NCI-H1105 treated with DMSO at 0.1 percent for 48 hours (cell line): ENCODE measurements at places on chromosomes 6 and 20.

- DNase-seq = no peak
Measured at GRCh38 chr6:28864326-28864923, 59.4 kb downstream of the TRIM27 start.

DNA sequence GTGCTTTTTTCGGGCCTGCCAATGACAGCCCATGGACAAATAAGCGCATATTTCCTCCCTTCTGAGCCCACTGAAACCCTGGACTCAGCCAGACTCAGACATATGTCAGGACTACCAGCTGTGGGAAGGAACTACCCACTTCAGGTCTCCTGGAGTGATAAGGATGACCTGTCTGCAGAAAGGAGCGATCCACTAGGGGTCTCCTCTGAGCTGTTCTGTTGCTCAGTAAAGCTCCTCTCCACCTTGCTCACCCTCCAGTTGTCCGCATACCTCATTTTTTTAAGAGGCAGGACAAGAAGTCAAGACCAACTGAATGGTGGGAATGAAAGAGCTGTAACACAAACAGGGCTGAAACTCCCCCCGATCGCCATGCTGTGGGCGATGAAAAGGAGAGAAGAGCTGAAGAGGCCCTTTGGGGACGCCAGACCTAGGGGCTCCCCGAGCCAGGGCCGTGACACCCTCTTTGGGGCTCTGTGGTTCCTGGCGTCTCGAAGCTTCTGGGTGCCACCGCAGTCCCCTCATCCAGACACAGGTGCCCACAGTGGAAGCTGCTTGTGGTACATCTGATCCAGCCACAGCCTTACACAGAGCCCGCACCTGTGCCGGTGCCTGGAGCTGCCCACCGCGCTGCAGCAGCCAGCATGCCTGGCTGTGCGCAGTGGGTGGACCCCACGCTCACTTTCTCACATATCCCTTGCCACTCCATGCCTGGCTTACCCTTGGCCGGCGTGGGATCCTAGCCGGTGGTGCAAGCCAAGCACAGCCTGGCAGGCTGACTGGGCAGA lies 68.8 kb downstream of the EYS start:
- DNase-seq = no peak

DNA sequence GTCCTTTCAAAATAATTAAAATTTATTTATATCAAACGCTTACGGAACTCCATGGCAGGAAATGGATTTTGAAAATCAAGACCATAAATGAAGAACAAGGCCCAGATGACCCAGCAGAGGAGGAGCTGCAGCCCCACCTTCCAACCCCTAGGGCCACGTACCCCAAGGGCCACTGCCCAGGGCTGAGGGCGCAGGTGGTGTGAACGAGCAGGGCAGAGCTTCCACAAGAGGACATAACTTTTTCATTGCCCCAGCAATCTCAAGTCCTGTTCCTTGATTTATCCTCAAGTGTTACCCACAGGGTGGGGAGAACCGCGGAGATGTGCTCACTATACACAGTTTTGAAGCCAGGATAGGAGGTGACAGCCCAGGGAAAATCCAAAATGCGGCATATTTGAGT lies 42.8 kb downstream of the PSMG4 start:
- DNase-seq = no peak

DNA sequence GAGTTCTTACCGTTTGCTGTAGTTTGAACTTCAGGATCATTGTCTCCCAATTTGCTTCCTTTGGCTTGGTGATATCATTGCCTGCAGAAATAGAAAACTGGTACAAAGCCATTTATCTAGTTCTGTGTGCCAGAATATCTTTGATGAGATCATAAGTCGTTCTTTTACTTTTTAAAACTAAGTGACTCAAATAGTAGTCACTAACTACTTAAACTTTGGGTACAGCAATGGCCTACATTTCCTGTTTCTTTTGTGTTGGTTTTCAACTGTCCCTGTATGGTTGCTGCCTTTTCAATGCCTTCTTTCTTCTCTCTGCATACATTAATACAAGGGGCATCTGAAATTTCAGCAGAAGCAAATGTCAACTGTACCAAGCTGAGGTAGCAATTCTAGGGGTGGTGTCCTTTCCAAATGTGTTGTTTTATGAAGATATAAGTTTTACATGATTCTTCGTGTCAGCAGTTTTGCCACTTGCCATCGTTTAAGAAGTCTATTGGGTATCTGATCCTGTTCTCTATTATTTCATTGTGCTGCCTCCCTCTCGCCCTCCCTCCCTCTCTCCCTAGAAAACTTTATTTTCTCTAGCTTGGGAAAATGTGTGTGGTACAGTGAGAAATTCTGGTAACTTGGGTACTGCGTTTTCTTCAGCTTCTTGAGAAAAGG lies 238.5 kb downstream of the FARS2 start:
- no peak for DNase-seq

DNA sequence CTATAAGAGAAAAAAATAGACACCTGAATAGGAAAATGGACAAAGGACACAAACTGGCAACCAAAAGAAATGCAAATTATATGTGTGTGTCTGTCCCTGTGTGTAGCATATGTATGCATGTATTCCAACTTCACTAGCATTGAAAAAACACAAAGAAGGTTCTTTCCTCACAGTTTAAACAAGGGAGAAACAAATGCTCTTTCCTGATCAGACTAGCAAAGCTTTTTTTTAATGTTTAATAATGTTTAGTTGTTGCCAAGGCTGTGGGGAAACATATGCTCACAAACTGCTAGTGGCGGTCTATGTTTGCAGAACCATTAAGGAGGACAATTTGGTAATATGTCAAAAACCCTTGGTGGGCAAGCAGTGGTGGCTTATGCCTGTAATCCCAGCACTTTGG lies 22.4 kb downstream of the SMLR1 start:
- no peak for DNase-seq
